ENCODE measurements at places on chromosomes 2 and 18.
A peak's percentile ranks its signal among the peaks of the same experiment; 100 is the strongest.

DNA sequence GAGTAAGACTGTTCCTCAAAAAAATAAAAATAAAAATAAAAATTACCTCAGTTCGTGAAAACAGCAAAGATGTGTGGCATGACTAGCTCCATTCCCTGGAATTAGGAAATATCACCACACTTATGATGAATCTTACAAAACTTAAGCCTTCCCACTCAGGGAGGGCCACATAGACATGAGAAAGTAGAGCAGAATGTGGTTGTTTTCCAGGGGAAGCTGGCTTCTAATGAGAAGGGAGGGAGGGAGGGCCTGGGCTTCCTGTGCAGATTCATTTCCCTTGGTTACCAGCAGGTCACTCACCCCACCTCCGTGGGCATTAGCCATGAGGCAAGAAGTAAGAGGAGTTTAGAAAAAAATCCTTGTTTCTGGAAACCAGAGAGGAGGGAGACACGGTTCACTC is 95.9 kb upstream of the RMDN2 start:
- DNase-seq: peak; percentile 98

DNA sequence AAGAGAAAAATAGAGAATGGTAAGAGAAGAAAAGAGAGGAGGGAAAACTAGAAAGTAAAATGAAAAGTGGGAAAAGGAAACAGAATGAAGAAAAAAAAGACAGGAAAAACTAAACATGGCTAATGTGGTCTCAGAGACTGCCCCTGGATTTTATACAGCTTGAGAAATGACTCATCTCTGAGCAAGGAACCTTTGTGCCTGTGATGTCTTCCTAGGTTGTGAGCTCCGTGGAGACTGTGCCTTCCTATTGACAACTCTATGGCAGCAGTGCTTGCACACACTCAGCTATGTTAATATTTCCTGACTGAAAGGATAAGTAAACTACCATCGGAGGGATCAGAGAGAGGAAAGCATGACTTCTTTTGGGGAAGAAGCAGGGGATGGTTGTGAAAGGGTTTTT is 203.8 kb downstream of the RDH14 start:
- DNase-seq: no peak

- no peak for DNase-seq
Measured at GRCh38 chr2:147909178-147909577, 64.3 kb downstream of the ACVR2A start.

GRCh38 chr2:137007938-137008337 is 242.6 kb downstream of the THSD7B start:
- DNase-seq: no peak

DNA sequence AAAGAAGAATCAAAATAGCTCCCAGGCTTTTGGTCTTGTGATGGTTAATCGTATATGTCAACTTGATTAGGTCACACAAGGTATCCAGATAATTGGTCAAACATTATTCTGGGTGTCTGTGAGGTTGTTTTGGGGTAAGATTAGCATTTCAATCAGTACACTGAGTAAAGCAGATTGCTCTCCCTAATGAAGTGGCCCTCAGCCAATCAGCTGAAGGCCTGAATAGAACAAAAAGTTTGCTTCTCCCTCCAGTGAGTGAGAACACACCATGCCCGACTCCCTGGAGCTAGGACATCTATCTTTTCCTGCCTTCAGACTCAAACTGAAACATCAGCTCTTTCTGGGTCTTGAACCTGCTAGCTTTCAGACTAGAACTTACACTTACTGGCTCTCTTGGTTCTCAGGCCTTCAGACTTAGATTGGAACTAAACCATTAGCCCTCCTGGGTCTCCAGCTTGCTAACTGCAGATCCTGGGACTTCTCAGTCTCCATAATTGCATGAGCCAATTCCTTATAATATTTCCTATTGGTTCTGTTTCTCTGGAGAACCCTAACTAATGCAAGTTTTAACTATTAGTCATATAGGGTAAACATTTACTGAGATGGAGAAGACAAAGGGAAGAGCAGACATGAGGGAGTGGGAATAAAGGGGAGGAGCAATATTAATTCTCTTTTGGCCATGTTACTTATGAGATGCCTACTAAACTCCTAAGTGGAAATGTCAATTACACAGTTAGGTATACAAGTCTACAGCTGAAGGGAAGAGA is 25.5 kb downstream of the LNPK start:
- DNase-seq: peak; percentile 1

DNA sequence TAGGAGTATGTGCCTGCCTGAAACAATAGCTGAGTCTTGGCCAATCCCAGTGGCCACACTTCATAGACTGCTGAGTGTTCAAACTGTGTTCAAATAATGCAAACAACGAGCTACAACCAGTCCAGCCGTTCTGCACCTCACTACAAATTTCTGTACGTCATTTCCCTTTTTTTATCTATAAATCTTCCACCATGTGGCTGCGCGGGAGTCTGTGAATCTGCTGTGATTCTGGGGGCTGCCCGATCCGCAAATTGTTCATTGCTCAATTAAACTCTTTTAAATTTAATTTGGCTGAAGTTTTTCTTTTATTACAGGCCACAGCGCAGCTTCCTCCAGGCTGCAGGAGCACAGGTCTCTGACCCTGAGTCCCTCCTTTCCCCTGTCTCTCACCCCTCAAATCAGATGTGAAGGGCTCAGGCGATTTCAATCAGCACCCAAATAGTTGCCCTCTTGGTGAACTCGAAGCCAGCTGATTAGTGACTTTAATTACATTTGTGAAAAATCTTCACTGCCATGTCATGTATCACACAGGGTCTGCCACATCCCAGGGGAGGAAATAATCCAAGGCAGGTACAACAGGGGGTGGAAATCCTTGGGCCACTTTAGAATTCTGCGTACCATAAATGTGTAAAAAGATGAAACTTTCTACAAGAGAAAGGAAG is 145.6 kb downstream of the NDUFA10 start:
- no peak for DNase-seq

DNA sequence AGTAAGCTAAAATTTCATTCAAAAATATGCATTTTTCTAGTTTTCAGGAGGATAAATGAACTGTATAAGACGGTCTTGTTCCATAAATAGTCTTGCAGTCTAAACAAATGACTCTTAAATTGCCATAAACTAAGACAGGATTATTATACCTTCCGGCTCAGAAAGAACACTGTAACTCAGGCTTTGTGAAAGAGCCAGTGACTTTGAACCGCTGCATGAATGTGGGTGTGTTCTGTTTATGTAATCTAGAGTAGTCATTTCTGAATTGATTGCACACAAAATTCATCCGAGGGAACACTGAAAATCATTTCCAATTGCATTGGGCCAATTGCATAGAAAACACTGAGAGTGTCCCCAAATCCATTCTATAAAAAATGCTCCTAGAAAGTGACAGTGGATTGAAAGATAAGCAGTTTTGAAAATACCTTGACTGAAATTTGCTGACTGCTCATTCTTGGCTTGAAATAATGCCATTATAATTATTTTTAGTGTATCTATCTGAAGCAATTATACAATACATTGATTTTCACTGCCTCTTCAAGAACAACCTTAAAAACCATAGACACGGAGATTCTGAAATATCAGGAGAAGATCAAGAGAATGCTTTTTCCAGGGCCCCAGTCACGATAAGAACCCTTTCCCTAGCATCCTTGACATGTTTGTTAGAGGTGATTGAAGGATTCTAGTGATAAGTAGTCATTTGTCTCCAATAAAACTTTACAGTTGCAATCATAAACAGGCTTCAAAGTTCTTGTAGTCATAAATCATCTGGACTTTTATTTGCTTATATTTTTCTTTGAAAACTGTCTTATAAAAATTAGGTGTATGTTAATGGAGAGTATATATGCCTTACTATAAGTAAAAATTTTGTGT is 55.4 kb downstream of the CNTNAP5 start:
- no peak for DNase-seq

GRCh38 chr2:226847090-226847489 is 11.2 kb downstream of the RHBDD1 start:
- no peak for DNase-seq

- no peak for DNase-seq
Measured at GRCh38 chr18:56569416-56569815, 69.0 kb downstream of the TXNL1 start.

- DNase-seq: no peak
Measured at GRCh38 chr2:124149571-124149970, 124.5 kb downstream of the CNTNAP5 start.

- DNase-seq: no peak
Measured at GRCh38 chr2:33425586-33426031, 50.8 kb upstream of the RASGRP3 start.

DNA sequence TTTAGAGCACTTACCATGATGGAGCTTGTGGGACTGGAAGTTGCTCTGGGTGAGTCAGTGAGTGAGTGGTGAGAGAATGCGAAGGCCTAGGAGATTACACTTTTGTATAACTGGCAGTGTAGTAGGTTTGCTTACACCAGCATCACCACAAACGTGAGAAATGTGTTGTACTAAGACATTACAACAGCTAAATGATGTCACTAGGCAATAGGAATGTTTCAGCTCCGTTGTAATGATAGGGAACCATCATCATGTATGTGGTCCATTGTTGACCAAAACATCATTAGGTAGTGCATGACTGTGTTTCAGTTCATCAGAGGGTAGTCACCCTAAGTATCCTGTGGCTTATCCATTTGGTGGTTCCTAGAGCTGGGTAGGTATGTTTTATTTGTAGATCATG is 11.9 kb downstream of the ZNF407 start:
- no peak for DNase-seq

DNA sequence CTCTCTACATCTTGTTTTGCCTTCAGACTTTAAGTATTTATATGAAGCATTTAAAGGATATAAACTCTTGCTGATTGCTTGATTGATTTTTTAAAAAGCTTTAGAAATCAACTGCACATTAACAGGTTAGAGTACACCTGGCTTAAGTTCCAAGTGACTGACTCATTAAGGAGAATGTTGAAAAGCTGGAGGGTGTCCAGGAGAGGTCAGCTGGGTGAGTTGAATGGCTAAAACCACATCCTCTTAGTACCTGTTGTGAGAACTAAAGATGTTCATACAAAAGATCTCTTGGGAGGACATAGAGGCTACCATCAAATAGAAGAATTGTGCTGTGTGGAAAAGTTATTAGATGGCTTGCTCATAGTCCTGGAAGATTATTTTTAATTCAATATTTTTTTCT is 206.8 kb downstream of the TXNL1 start:
- no peak for DNase-seq

- DNase-seq: no peak
Measured at GRCh38 chr2:98607104-98607503, 1.2 kb downstream of the COA5 start.

GRCh38 chr2:213252206-213252605 is 32.1 kb upstream of the SPAG16 start:
- no peak for DNase-seq

GRCh38 chr18:40382197-40382596 is 1572.8 kb upstream of the PIK3C3 start:
- DNase-seq: no peak

GRCh38 chr2:43288417-43289305 is 62.3 kb upstream of the ZFP36L2 start:
- DNase-seq: no peak
